ENCODE measurements at places on chromosomes 7 and 10. TPM values are rescaled to one million over a fixed set of nuclear protein-coding genes. Genes with fewer than 3 reads are reported as not detected.

Gene MCM7
- 257 TPM for total RNA-seq

Gene HYAL4
- total RNA-seq = not detected

Gene UPK3B
- 0.46 TPM for total RNA-seq

Gene PRF1
- 132 TPM for total RNA-seq

Gene PLXNA4
- 5.9 TPM for total RNA-seq

Gene EPHB6
- total RNA-seq = 7.8 TPM
